ENCODE measurements at places on chromosomes 7 and 10.
A peak's percentile ranks its signal among the peaks of the same experiment; 100 is the strongest.

- no peak for DNase-seq
Observed at GRCh38 chr7:45469103-45469502, 105.1 kb upstream of the ADCY1 start.

DNA sequence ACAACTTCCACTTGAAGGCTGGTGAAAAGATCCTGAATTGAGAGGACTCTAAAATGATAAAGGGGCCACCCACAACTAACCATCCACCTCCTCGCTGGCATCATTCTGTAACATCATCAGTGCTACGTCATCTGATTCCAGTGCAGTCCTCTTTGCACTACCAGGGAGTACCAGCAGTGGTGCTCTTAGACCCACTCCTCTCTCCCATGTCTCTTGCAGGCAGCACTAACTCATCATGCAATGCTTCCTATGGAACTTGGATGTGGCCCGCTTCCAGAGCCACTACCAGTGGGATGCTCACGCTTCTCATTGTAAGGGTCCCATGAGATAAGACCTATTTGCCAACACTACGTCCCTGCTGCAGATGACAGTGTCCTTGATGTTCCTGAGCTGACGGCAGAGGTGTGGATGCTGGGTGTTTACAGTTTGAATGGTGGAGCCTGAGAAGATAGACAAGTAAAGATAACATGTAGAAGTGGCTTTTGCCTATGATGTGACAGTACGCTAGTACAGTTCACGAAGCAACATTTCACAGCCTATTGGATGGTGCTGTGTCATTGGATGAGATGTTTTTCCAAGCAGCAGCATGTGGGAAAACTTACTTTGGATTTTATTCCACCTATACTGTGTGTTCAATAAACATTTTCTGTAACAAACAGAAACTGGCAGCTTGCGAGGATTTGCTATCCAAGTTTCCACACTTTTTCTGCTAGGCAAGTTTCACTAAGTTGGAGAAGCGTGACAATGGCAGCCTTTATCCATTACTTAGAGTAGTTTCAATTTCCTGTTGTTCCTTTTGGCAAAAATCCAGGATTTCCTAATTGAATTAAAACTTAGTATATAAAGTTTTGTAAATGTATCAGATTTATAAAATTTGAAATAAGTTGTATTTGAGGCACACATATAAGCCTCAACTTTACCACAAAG, 35.8 kb upstream of the COBL start:
- DNase-seq, result no peak

DNA sequence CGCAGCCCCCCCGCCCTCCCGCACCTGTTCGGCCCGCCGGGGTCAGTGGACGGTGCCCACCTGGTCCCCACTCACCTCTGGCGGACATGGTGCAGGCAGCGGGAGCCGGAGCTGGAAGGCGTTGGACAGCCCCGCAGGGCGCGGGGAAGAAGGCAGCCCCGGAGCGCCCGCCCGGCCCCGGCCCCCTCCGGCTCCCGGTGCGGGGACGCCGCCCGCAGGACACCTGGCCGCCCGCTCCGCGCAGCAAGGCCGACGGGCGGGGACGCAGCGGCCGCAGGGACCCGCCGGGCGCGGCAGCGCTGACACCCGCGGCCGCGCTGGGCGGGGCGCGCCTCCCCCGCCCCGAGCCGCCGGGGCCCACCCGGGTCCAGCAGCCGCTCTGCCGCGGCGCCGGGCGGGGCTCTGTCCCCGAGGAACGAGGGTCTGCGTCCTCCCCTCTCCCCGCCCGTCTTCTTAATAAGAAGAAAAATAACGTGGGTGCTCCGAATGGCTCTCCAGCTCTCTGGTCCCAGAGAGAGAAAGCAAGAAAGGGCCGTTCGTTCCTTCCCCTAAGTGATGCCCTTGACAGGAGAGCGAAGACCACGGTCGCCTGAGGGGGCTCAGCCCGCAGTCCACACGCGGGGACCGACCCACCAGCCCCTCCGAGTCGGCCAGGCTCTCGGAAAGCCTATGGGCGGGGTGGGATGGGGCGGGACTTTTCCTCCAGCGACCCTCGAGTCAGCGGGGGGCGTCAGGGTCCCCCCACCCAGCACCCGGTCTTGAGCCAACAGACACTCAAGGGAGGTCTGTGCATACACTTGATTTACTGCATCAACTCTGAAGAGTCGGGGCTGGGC, 53.4 kb upstream of the FHIP2A start:
- DNase-seq, result no peak

GRCh38 chr7:11753433-11753832, 78.6 kb downstream of the THSD7A start:
- DNase-seq, result no peak

DNA sequence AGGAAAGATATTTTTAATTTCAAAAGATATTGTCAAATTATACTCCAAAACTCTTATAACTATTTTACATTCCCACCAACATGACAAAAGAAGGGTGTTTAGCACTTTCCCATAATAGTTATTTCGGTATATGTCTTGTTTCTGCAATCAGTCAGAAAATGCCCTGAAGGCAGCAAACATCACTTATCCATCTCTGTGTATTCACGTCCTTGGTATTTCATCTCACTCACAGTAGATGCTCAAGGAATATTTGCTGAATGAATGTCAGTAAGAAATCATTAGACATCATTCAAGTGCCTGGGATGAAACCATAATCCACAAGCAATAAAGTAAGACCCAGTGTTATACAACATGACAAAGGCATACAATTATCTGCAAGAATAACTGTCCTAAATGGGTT, 112.7 kb downstream of the GFRA1 start:
- no peak for DNase-seq

- DNase-seq, result no peak
Observed at GRCh38 chr10:130054021-130054420, 56.6 kb downstream of the C10orf143 start.

DNA sequence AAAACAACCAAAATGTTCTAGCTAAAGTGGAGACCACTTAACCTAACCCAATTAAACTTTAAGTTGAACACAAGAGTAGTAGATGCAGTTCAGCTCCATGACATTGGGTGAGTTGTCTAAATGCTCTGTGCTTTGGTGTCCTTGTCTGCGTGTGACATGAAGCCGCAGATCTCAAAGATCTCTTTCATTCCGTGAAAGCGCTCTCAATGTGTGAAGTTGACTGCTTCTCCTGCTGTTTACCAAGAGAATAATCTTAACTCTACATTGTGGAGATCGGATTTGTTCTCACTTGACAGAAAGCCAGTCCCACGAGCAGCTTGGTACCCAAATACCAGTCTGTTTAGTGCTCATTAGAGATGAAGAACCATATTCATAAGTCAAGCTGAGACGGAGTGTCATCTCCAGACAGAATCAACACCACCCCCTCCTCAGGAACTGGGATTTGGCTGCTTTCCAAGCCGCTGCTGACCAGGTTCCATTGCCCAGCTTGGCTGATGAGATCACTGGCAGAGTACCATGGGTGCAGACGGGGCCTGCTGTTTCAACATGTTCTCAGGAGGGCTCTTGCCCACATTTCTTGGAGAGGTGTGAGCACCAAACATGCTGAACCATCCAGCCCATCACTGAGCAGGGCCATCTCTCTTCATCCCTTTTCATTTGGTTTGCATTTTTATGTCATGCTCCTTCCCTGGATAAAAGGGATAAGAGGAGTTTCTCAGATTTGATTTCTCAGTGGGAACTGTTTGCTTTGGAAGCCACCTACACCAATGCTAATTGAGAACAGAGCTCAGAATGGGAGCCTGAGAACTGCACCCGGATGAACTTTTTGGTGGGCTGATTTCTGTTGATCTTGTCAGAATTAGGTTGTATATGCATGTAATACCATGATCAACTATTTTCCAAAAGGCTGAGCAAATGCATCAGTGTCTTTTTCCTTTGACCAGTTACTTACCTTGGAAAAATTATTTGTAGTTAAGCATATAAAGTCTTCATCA, 95.8 kb upstream of the AGBL3 start:
- DNase-seq, result peak; percentile 63

GRCh38 chr10:34139559-34139958, 675.5 kb downstream of the PARD3 start:
- no peak for DNase-seq

GRCh38 chr10:118805146-118805545, 50.4 kb upstream of the CACUL1 start:
- no peak for DNase-seq

DNA sequence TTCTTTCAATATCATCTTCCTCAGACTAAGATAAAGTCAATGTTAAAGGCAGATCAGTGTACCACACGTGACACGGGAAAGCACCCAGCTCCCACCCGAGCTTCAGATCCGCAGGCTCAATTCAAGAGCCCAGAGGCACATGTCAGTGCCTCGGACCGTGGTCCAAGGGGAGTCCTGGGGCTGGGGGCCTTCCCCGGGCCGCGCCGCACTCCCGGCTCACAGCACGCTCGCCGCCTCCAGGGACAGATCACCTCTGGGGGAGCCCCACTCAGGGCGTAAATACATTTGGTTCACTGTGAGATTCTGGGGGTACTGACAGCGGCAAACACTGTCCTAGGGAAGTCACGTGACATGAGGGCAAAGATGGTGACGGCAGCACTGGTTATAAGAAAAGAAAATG, 10.8 kb downstream of the BNIP3 start:
- DNase-seq, result no peak

GRCh38 chr10:33653584-33654367, 319.3 kb upstream of the NRP1 start:
- no peak for DNase-seq

DNA sequence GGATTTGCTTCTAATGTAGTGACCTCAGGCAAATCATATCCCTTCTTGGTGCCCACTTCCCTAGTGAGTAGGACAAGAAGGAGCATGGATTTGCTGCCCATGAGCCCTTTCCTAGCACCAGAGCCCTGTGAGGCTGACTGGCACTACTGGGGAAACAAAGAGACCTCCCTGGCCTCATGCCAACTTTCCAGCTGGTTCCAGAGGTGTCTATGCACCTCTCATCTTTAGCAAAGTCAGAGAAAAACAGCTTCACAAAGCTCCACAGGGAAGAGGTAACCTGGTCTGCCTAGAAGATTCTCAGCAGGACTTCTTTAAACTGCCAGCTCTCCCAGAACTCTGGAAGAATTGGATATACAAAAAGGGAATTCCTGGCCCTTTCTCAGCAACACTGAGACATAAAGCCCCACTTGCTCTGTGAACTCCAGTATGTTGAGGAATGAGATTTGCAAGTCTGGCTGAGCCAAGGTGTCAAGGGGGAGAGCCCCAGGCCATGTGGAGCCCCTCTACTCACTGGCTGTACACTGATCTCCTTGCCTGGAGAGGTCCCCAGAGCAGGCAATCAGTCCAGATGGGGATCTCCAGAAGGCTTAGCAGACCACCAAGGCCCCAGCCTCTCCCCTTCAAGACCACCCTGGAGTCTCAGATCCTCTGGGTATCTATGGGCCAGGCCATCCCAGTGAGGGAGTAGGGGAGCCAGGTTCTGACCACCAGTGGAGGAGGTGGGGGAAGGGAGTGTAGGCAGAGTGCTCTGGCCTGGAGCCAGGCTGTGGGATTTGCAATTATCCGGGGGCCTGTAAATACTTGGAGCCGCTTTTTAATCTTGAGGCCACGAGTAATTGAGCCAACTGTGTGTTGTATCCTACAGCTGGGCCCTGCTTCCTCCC, 24.4 kb upstream of the RBM20 start:
- DNase-seq, result no peak

DNA sequence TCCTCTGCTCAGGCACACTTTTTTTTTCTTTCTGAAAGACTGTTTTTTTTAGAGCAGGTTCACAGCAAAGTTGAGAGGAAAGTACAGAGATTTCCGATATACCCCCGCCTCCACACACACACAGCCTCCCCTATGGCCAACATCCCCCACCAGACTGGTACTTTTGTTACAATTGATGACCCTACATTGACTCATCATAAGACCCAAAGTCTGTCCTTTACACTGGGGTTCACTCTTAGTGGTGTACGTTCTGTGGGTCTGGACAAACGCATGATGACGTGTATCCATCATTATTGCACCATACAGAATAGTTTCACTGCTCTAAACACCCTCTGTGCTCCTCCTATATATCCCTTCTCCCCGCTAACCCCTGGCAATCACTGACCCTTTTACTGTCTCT, 107.7 kb downstream of the RBM20 start:
- DNase-seq, result no peak

DNA sequence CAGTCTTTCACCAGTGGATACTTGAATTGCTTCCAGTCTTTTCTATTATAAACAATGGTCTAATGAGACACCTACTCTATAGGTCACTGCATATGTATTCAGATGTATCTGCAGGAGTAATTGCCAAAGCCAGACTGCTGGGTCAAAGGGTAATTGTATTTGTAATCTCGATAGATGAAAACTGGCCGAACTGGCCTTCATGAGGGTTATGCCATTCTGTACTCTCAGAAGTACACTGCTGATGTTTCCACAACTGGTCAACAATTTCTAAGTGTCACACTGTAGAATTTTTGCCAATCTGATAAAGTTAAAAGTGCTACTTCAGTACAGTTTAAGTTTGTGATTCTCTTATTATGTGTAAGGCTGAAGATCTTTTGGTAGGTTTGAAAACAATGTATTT, 64.6 kb downstream of the JAZF1 start:
- DNase-seq, result no peak

DNA sequence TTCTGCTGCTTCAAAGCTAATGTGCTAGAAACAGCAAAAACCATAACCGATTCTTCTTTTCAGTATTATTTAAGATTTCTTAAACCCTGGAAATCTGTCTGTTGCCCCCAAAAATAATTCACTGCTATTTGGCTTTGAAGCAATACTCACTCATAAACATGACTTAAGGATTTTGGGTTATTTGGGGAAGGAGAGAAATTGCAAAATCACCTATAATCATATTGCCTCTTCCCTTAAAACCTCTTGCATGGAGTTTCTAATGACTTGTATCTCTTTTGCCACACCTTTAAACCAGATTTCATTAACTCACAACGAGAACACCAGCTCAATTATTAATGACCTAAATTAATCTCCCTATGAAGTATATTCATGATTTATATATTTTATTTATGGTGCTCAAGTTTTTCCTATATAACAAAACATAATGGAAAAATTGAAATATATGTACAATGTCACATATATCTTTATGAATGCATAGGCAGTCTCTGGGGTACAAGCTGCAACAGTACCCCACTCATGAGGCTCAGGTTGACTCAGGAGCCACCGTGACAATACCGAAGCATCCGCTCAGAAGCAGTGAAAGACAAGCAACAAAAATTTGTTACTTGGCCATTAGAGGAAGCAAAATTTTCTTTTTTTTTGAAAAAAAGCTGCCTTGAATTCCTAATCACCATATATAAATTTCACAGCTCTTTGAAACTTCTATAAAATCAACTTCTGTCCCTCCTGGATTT, 3.0 kb downstream of the NAMPT start:
- DNase-seq, result no peak

DNA sequence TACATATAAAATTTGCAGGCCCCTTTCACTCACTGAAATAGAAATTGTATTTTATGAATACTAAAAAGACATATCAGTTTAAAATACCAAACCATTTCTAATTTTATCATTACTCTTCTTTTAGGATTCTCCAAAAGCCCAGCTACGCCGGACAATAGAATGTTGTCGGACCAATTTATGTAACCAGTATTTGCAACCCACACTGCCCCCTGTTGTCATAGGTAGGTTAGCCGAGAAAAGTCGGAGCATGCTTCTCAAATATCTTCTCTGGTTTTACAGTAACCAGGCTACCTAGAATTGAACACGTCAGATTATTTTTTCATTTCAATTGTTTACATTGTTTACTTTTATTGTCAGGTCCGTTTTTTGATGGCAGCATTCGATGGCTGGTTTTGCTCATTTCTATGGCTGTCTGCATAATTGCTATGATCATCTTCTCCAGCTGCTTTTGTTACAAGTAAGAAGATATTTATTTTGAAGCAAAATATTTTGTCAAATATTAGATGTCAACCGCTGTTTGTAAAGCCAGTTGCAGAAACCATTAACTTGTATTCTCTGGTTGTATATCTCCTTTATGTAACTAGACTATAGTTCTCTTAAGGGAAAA, 57.6 kb downstream of the MMRN2 start:
- no peak for DNase-seq

GRCh38 chr7:50835156-50835555, 52.5 kb upstream of the GRB10 start:
- no peak for DNase-seq

Measured in DMS 273 treated with DMSO at 0.1 percent for 48 hours (cell line).